NCI-H526 (cell line): ENCODE measurements at places on chromosomes 12 and 14.
A peak's percentile ranks its signal among the peaks of the same experiment; 100 is the strongest.

- DNase-seq, result no peak
These were observed 58.6 kb downstream of the R3HDM2 start for GRCh38 chr12:57372233-57372632.

DNA sequence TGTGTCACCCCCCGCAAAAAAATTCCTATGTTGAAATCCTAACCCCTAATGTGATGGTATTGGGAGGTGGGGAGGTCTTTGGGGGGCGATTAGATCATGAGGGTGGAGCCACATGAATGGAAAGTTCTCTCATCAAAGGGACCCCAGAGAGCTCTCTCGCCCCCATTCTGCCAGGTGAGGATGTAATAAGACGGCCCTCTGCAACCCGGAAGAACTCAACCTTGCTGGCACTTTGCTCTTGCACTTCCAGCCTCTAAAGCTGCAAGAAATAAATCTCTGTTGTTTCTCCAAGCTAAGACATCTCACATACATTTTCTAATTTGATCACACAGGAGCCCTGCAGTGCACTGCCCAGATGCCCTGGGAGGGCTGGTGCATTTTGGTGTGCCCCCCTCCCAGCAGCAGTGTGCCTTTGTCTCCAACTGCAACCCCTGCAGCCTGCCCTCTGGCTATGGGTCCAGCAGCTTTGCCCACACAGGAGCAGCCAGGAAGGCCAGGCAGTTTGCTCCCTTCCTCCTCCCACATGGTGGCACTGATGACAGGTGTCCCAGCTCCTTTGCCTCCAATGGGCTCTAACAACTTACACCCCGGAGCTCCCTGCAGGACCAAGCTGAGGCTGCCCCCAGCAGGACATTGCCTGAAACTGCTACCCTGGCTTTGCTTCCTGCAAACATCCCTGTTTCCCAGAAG lies 59.3 kb downstream of the C14orf132 start:
- peak; percentile 80 for DNase-seq

DNA sequence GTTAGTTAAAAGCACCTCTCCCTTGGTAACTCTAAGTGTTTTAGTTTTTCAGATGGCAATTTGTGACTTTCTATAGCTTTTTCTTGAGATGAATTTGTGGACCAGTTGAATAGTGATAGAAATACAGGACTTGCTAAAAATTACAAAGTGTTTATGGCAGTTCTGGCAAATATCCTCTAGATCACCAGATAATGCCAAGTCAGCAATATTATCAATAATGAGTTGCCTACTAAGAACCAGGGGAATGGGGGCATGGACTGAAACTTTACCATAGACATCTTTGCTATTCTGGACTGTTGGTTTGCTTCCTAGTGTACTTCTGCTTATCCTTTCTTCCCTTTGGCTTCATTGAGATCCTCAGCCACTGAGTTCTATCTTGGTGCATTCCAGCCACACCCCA lies 584.2 kb downstream of the DIO2 start:
- DNase-seq, result no peak

GRCh38 chr14:48936362-48936761 lies 649.8 kb downstream of the RPS29 start:
- DNase-seq, result no peak

GRCh38 chr12:3042394-3042793 lies 34.8 kb upstream of the TSPAN9 start:
- DNase-seq, result peak; percentile 45

DNA sequence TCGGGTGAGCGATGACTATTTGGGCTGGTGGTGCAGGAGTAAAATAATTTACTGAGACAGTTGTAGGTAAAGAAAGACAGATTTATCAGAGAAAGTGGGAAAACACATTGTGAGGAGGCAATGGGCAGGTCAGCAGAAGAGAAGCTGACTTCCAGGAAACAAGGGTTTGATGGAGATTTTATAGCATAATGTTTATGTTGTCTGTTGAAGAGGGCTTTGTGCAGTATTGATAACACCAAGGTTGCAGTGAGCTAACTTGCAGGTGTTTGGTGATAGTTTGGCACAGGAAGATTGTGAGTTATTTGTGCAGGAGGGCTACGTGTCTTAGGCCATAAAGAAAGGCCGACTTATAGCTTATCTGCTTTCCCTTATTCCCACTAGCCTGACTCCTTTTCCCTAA lies 72.2 kb downstream of the DHRS2 start:
- no peak for DNase-seq

DNA sequence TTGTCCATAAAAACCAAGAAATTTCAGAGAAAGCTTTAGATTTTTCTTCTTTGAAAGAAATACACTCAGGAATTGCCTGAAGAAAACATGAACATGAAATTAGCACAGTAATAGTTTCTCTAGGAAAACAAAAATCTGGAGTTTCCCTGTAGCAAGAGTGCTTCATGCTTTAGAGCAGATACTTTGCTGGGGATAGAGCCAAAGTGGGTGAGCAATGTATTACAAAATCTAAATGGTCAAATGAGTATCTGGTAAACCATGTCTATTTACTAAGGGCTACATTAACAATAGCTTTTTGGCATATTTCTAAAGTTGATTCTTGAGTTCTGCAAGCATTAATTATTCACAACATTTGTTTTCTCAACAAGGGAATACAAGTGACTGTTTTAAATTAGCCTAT lies 26.2 kb downstream of the AVPR1A start:
- DNase-seq, result no peak

- no peak for DNase-seq
These were observed 769.8 kb downstream of the C12orf50 start for GRCh38 chr12:87259391-87259790.

DNA sequence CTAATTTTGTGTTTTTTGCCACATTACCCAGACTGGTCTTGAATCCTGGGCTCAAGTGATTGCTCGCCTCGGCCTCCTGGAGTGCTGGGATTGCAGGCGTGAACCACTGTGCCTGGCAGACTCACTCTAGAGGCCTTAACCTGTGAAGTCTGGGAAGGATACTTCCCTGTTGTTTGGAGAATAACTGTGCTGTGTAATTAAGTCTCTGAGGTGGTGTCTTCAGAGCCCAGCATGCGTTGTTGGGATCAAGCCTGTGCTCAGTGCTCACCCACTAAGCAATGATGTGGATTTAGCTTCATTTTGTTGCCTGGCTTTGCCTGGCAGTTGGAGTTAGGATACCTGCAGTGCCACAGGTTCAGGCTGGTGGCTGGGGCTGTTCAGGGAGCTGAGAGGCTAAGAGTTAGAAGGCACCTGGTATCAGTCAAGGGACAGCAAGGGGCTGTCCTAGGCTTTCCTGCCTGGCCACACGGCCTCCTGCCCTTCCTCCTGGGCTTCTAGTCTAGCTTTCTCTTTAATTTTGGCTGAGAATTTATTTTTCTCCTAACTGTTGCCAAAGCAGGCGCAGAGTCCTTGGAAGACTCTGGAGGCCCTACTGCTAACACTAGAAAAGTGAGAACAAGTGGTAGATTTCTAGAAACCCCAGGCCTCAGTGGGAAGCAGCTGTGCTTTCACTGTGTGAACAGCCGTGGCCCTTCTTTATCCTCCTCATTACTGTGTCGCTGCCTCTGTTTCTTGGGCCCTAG lies 38.5 kb downstream of the EP400 start:
- DNase-seq, result no peak

DNA sequence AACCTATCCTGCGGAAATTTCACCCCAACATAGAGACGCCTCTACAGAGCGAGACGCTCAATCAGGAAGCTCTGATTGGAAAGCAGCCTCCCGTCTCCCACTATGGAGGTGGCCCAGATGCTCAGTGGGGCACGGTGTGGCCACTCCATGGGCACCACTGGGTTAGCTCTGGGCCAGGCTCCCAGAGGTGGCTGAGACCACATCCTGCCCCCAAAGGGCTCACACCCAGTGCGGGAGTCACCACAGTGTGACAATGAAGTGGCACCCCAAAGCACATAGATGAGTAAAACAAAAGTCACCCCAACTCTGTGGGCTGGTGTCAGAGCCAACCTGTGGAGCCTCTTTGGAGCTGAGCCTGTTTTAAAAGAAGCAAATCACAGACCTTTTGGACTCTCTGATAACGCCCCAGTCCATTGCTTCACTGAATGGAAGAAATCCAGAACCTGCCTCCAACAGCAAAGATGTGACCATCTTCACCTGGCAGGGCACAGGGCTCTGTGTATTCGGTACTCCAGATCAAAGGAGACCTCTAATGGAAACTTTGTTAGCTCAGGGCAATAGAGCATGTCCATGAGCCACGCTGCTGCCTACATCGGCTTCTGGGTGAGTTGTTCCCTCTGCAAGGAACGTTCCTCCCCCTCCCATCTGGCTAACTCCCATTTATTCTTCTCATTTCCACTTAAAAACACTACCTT lies 19.6 kb downstream of the CLMN start:
- DNase-seq, result peak; percentile 82

- no peak for DNase-seq
These were observed 326.1 kb downstream of the TMEM121 start for GRCh38 chr14:105852378-105853088.

DNA sequence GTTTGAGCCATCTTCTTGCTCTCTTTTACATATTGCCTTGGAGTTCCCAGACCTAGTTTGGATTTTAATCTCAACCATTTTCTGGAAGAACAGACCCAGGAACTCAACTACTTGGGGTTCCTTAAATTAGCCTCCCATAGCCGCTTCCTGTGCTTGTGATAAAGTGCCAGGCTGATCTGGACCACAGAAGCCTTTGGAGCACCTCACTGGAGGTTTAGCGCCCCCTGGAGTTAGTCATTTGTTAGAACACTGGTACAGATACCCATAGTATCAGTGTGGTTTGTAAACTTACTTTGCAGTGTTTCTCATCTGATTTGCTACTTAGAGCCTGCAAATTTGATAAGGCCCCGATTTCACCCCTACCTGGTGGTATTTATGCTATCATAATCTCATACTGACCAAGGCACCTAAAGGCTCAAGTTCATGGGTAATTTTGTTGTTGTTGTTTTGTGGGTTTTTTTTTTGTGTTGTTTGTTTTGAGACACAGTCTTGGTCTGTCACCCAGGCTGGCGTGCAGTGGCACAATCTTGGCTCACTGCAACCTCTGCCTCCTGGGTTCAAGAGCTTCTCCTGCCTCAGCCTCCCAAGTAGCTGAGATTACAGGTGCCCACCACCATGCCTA lies 3.7 kb downstream of the UNC119B start:
- DNase-seq, result peak; percentile 85

- DNase-seq, result no peak
These were observed 21.0 kb downstream of the RTN1 start for GRCh38 chr14:59849411-59850130.

DNA sequence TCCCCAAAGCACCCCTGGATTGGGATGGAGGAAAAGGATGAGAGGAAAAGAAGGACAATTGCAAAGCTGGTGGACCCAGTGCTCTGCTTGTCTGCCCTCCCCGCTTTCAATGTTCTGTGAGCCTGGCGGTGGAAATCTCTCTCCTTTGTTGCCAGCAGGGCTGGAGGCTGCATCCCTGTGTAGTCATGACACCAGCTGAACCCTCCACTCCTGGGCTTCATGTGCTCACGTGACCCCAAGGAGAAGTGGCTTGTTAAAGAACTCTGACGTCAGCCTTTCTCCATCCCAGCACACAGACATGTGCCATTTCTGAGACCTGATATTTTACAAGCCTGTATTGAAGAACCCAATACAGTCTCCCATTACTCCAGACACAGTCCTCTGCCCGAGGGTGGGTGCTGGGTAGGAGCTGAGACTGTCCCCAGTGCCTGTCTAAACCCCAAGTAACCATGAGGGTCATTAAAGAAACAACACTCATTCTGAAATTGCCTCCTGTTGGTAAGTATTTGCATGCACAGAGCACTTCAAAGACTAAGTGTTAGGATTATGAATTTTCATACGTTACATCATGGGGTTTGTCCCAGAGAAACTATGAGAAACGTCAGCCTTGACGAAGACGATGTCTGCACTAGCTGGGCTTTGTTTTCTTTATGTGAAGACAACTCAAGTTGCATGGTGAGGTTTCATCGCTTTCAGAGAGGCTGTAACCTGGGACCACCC lies 21.7 kb downstream of the GALNT16 start:
- no peak for DNase-seq

DNA sequence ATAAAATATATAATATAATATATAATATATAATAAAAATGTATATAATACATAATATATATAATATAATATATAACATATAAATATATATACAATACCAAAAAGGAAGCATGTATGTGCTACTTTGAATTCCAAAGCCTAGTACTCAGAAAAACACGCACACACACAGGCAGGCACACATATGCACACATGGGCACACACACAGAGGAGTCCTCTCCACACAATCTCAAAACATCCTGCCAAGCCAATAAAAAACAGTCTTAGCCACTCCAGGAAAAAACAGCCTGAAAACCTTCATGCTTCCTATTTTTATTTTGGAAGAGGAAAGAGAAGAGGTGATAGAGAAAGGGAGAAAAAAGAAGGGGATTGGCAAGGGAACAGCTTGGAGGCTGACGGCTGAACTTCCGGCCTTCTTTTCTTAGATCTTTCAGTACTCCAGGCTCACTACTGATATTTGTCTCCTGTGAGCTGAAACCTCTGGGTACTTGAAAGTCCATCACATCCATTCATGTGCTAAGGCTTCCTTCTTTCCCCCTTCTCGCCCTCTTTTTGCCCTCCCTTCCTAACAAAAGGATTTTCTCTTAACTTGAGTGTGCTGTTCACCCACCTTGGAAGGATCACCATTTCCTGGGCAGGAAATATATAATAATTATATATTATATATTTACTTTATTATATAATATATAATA lies 394.2 kb downstream of the NUAK1 start:
- no peak for DNase-seq

GRCh38 chr14:72636094-72636493 lies 257.8 kb downstream of the DPF3 start:
- no peak for DNase-seq

GRCh38 chr12:67096533-67097318 lies 172.4 kb upstream of the CAND1 start:
- DNase-seq, result no peak

- DNase-seq, result no peak
These were observed 62.6 kb downstream of the TMEM132D start for GRCh38 chr12:129841251-129841650.

GRCh38 chr12:30970559-30971197 lies 44.1 kb downstream of the TSPAN11 start:
- DNase-seq, result no peak

GRCh38 chr14:104169699-104170479 lies 31.5 kb downstream of the KIF26A start:
- DNase-seq, result no peak

DNA sequence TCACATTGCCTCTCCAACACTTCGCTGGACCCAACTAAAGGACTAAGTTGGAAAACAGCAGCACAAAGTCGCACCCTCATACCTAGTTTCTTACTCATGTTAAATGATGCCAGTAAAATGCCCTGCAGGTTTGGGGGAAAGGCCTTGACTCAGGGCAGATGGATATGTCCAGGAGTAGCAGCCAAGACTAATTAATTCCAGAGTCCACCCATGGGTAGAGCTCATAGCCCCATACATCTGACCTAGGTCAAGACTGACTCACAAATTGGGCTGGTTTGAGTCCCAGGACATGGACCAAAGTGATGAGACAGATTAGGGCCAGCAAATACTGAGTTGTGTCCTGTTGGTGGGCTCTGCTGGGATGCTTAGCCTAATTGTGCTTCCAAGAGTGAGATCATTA lies 224.0 kb upstream of the BTG1 start:
- DNase-seq, result no peak

DNA sequence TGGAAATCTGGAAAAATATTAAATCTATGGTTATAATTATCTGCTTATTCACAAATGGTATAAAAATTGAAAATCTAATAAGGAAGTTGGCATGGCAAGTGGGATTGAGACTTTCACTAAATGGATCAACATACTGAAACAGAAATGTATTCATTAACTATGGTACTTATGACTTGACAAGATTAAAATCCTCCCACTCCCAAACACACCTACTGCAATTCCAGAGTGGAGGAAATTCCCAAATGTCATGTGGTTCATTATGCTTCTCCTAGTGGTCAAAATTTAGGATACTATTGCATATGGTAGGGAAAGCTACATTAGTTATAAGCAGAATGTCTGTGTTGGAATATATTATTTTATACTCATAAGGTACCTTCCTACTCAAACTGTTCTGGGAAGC lies 265.3 kb upstream of the PRICKLE1 start:
- DNase-seq, result no peak
